ENCODE measurements at places on chromosomes 13 and 19. TPM values are rescaled to one million over a fixed set of nuclear protein-coding genes. Genes with fewer than 3 reads are reported as not detected.

Gene WDR88
- under 0.01 TPM for total RNA-seq

Gene TJP3
- not detected for total RNA-seq

DNA sequence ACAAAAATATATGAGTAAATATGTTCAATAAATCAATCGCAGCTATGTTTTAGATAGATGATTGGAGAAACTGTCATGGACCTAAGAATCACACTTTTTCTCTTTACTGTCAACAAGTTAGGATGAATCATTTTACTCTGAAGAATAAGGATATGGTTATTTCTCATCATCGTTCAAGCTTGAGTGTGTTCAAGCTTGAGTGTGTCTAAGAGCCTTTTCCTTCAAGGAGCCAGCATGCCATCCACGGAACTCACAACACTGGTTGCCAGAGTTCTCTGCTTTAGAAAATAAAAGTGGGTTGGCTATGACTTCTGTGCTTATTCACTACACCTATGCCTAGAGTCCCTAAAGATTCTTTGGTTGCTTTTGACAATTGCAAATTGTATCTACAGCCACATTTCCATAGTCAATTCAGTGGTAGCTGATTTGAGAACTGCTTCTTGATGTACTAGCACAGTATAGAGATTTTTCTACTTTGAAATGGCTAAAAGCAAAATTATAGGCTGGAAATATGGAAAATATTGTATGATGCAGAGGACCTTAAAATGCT is 58.1 kb upstream of the SCEL start:
- no peak overlapping the region for H3K27ac ChIP-seq
- H3K4me1 ChIP-seq = no peaks in the 10 kb centered on the region
- peaks cover 2% of the 10 kb centered on the region for H3K27me3 ChIP-seq
- no peaks in the 10 kb centered on the region for H3K36me3 ChIP-seq
- H3K4me3 ChIP-seq = no peak overlapping the region
- no peak for DNase-seq

Gene F7
- under 0.01 TPM for total RNA-seq

DNA sequence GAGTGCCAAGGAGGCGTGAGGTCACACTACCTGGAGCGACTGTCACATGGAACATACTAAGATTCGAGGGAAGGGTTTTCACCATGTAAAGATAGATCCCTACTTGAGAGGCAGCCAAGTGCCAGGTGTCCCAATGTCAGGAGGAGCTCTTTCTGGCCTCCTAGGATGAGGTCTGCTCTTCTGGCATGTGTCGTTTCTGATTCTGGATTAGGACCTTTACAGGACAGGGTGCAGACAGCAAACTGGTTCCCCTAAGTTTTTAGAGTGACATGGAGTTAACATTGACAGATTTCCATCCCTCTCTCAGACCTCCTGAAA is 75.3 kb downstream of the ZNF536 start:
- no peaks in the 10 kb centered on the region for H3K27me3 ChIP-seq
- no peaks in the 10 kb centered on the region for H3K36me3 ChIP-seq
- no peak for DNase-seq
- H3K27ac ChIP-seq = no peak overlapping the region
- H3K4me1 ChIP-seq = no peaks in the 10 kb centered on the region

Gene ZNF665
- total RNA-seq = 6.3 TPM

Gene HCST
- 2.0 TPM for total RNA-seq

Measured in fibroblast of lung (primary cell).